ENCODE measurements at places on chromosomes 3 and 15.

DNA sequence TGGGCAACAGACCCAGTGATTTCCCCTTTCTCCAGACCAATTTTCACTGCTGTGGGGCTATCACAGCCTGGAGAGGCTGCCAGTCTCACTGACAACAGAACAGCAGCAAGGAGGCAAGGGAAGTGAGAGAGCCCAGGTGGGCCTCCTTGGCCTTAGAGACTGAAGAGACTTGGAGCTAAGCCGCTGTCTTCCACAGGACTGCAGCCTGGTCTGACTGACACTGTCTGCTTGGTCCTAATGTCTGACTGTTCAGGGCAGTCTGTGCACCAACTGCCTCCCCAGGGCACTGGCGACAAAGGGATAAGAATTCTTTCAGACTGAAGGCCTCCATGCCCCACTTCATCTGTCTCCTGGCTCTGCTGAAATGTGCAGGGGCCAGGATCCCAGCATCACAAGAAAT lies 11.5 kb downstream of the POMGNT2 start:
- DNase-seq, result no peak

DNA sequence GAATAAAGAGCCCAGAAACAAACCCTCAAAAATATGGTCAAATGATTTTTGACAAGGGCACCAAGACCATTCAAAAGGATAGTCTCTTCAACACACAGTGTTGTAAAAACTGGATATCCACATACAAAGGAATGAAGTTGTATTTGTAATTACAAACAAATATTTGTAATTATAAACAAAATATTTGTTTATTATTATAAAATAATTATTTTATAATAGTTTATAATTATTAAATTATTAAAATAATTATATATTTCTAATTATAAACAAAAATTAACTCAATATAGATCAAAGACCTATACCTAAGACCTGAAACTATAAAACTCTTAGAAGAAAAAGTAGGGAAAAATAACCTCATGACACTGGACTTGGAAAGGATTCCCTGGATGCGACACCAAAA lies 23.3 kb upstream of the ACAN start:
- no peak for DNase-seq

GRCh38 chr3:141255846-141256261 lies 24.2 kb downstream of the PXYLP1 start:
- peak; percentile 64 for DNase-seq

GRCh38 chr3:179451265-179452175 lies at the start of gene GNB4:
Gene GNB4 (minus strand): TSS chr3:179451470. CDS start chr3:179426200, 25,270 bp downstream.
- peak; percentile 31 for DNase-seq

GRCh38 chr15:50906954-50907600 lies 1.4 kb upstream of the AP4E1 start:
- DNase-seq, result peak; percentile 70

DNA sequence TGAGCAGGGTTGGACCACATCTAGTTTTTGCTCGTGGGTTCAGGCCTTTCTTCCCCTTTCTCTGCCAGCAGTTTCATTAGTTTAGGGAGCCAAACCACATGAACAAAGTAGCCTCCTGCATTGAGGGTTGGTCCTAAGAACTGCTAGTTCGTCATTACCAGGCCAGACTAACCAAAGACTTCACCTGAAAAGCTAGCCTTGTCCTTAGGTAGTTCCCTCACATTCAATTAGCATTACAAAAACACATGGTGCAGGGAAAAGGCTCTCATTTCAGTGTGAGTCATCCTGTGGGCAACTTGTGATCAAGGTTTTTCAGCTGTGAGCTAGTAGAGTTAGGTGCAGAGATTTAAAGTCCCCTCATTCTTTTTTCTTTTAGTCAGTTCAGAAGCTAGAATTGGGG lies 279.3 kb upstream of the CTNNB1 start:
- DNase-seq, result no peak

DNA sequence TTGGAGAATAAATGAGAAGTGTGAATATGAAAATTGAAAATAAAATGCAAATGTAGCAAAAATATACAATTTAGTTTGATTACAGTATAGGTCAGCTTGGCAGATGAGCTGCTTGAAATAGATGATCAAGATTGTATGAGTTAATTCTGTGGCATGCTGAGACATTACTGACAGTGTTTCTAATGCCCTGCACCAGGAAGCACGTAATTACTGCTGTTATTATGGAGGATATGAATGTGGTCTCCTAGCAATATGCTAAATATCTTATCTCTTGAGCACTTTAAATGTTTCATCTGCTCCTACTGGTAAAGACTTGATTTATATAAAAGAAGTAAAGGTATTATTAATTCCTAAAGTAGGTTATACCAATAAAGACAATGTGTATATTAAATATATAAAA lies 1015.5 kb downstream of the PLOD2 start:
- DNase-seq, result no peak

GRCh38 chr3:176296066-176296597 lies 901.1 kb downstream of the TBL1XR1 start:
- DNase-seq, result no peak

DNA sequence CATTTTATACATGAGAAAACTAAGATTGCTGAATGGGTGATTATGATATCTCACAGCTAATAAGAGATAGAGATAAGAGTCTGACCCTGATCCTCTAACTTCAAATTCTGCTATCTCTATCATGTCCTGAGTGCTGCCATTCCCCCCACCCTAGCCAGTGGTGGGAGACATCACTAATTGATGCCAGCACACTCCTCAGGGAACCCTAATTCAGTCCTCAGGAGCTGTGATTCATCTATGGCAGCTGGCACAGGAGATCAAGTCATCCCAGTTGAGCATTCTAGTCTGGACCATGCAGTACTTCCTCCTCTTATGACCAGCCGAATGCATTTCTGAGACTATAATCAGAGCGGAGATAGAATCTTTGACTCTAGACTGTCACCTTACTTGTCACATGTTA lies 71.9 kb downstream of the SYNM start:
- DNase-seq, result no peak

DNA sequence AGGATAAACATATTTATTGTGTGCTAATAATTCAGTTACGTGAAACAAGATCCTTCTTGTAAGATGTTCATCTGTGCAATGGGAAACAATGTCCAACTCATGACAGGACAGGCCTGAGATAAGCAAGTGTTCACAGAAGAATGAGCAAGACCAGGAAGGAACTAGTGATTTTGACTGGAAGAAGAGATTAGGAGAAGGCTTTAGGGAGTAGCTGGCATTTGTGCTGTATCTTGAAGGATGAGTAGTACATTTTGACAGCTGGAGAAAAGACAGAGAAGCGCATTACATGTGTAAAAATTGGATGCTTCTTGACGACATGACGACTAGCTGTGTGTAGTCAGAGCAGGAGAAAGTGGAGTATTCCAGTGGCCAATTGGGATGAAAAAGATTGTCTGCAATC lies 48.4 kb downstream of the GBE1 start:
- no peak for DNase-seq

DNA sequence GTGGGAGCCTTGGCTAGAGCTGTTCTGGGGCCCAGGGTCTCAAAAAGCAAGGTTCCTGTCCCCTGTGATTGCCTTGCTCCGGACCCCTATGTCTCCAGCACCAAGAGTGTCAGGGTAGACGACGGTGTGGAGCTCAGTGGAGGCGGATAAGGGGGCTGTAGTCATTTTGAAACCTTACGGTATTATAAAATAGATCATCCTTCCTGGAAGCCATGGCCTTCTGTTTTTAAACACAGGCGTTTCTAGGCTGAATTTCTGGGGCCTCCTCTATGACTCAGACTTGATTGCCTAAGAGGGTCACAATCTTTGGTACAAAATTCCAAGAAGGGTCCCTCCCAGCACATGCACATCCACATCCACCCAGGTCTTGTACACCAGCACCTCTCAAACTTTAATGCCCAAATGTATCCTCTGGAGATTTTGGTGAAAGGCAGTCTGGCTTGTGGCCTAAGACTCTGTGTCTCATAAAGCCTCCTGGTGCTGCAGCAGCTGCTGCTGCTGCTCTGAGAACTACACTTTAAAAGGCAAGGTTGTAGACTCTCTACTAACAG lies 70.5 kb upstream of the XCR1 start:
- DNase-seq, result peak; percentile 24

Data from CD4-positive, alpha-beta T cell treated with Interleukin-17A for 4 hours (primary cell).